ENCODE measurements at places on chromosomes 2 and 18.

DNA sequence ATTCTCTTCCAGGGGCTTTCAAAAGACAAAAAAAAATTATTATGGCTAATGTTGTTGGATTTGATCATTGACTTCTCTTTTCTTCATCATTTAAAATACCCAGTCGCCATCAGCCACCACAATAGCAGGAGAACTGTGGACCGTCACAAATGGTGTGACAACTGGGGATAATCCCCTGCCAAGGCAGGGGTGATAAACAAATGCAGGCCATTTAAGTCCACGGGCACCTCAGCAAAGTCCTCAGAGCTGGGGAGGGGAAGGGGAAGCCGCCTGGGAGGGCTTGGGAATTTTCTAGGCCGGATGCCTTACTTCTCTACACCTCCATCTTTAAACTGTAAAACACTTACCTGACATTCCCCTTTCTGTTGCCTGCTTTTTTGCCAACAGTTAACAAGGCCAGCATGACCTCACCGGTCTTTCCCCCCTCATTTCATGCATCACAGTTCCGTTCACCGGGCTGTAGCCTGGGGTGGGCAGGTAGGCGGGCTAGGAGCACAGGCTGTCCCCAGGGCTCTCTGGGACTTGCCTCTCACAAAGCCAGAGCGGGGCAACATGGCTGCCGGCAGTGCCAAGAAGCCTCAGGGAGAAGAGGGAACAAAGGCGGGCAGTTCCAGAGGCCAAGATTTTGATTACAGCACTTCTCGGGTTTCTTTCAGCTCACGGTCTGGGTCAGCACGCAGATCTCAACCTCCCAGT is 820.4 kb downstream of the BCL11A start:
- no peak for DNase-seq

GRCh38 chr2:39821871-39822270 is 42.8 kb upstream of the THUMPD2 start:
- DNase-seq, result no peak

- DNase-seq, result no peak
Measured at GRCh38 chr18:44849361-44849760, 168.7 kb downstream of the SETBP1 start.

GRCh38 chr2:131413148-131413747 is 49.3 kb upstream of the RAB6D start:
- DNase-seq, result no peak

GRCh38 chr2:133418021-133418420 is 150.2 kb downstream of the NCKAP5 start:
- DNase-seq, result no peak

DNA sequence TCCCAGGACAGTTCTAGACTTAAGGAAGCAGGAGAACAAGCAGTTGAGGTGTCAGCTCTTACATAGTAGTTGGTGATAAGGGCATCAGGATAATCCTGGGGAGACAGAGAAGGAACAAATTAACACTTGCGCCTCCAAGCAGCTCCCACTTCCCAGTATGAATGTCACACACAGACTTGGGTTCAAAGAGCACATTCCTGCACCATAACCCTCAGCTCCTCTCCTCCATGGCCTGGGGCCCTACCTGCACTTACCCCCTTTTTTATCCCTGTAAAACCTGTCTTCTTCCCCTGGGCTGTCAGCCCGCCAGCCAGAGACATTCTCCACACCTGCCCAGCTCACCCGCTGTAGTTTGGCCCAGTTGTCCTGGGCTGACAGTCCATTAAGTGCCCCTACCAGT is 3.9 kb upstream of the UCN start:
- DNase-seq, result no peak

DNA sequence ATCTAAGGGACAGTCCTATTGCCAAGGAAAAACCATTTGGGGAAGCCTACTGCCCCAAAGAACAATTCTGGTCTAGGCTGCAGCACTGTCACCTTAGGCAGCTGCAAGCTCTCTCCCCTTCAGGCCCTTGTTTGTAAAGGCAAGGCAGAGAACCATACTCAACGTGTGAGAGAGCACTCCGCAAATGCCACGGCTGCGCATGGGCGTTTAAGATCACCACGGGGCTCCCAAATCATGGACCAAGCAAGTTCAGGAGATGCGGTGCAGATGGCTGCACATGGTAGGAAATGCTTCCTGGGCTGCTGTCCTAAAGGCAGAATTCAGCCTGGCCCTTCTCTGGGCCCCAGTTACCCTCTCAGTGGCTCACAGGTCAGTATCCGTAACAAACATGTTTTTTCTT is 15.5 kb downstream of the ERFE start:
- DNase-seq, result no peak

GRCh38 chr2:150392614-150393013 is 94.9 kb downstream of the RND3 start:
- DNase-seq, result no peak

GRCh38 chr2:18901242-18901641 is 311.9 kb upstream of the NT5C1B start:
- DNase-seq, result no peak

GRCh38 chr2:64414736-64415435 is 39.1 kb upstream of the LGALSL start:
- no peak for DNase-seq

DNA sequence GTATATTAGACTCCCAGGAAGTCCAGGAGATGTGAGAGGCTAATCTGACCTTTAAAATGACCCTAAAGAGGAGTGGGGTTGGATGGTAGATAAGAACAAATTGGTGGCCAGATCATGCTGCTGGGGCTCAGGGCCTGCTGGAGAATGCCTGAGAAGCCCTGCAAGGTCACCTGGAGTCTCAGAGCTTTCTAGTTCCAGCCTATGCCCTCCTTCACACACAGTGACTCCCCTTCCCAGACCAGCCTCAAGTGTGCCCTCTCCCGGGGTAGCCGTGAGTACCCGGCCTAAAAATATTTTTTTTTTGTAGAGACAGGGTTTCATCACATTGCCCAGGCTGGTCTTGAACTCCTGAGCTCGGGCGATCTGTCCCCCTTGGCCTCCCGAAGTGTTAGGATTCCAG is 44.2 kb upstream of the FZD5 start:
- no peak for DNase-seq

DNA sequence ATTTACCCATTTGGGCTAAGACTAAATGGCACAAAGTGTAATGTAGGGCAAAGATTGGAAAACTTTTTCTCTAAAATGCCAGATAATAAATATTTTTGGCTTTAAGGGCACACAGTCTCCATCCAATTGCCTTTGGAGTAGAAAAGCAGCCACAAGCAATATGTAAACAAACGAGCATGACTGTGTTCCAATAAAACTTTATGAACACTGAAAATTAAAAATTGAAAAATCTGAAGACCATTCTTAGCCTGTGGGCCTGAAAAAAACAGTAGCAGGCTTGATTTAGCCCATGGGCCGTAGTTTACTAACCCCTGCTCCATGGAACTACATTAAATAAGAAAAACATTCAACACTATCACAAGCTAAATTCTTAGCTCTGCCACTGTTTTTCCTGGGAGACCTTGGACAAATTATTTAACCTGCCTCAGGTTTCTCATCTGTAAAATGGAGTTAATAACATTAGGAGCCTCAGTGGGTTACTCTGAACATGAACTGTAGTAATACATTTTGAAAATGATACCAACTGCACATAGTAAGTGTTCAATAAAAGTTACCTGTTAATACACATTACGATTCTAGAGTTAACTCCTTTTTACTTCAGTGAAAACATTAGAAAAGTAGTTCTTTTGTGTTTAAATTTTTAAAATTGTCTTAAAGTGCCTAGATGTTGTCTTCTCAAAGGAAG is 1.3 kb downstream of the IFIH1 start:
- no peak for DNase-seq

Data from activated T-helper 1 cell treated with Interleukin-2 at 50 U/mL for 16 hours (primary cell).